Immature natural killer cell (primary cell): ENCODE measurements at places on chromosomes 1 and 21. TPM values are rescaled to one million over a fixed set of nuclear protein-coding genes. Genes with fewer than 3 reads are reported as not detected.

Gene LCE1C
- polyA plus RNA-seq: not detected

Gene C1orf105
- not detected for polyA plus RNA-seq

Gene SPRR2E
- polyA plus RNA-seq: not detected

Gene INKA2
- polyA plus RNA-seq: 0.83 TPM

Gene SPATA21
- not detected for polyA plus RNA-seq

DNA sequence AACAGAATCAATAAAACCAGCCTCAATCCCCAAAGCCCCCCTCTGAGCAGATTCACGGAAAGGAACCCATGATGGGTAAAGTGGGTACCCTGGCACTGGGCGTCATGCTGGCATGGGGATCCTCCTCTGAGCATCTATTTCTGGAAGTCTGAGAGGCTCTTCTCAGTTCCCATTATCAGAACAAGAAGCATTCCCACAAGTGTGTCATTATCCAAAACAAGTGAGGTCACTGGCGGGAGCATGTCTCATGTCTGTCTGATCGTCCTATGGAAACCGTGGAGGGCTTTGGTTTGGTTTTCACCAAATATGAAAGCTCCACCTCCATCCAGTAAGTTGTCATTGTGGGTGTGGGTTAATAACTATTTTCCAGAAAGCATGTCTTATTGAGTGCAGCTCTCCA is 70.7 kb downstream of the PGM1 start:
- H3K27ac ChIP-seq: no peak overlapping the region
- peaks cover 55% of the 10 kb centered on the region for H3K36me3 ChIP-seq
- no peak overlapping the region for H3K4me3 ChIP-seq
- H3K4me1 ChIP-seq: no peaks in the 10 kb centered on the region
- H3K27me3 ChIP-seq: peaks cover 3% of the 10 kb centered on the region

DNA sequence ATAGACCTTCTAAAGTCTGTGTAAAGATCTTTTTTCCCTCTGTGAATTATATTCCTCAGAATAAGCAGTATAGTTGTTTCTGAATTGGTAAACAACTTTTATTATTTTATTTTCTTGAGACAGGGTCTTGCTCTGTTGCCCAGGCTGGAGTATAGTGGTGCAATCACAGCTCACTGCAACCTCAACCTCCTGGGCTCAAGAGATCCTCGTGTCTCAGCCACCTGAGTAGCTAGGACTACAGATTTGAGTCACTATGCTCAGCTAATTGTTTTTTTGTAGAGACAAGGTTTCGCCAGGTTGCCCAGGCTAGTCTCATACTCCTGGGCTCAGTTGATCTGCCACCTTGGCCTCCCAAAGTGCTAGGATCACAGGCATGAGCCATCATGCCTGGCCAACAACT is 26.6 kb upstream of the HMGN1 start:
- peaks cover 2% of the 10 kb centered on the region for H3K27me3 ChIP-seq
- peaks cover 10% of the 10 kb centered on the region for H3K4me1 ChIP-seq
- H3K4me3 ChIP-seq: no peak overlapping the region
- no peak overlapping the region for H3K27ac ChIP-seq
